ENCODE measurements at places on chromosomes 4 and X.

GRCh38 chr4:127015667-127016117 is 617.1 kb upstream of the INTU start:
- no peak for DNase-seq

- no peak for DNase-seq
These were observed 85.6 kb downstream of the ZNF330 start for GRCh38 chr4:141306331-141306730.

GRCh38 chr4:147094238-147094637 is 148.6 kb upstream of the TTC29 start:
- no peak for DNase-seq

GRCh38 chr4:1383728-1384591 is 22.3 kb downstream of the NKX1-1 start:
- no peak for DNase-seq

DNA sequence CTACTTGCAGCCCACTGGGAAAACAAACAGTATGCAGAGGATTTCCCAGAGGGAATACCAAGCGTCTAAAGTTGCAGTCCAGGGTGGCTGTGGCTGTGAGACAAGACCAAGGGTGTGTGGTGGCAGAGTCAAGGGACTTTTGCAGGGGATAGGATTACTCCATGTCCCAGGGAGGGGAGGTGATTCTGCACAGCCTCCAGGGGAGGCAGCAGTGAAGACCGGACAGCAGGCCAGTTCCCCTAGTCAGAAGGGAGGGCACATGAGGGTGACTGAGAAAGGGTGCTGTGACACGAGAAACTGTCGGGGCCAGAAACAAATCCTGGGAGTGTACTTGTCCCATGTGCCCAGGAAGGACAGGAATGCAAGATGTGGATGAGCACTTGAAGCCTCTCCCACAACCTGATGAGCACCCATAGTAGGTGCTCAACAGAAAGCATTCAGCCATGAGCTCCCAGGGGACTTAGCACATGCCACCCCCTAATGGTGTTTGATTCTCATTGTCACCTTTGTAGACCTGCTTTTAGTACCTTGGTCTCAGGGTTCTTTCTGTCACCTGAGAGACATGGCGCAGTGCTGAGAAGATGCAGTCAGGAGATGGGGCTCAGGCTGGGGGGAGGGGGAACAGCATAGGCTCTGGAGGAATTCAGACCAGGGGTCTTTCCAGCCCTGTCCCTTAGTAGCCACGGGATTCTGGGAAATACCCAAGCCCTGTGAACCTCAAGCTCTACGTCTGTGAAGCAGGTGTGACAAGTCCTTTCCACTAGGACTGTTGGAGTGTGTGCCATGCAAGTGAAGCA is 18.1 kb upstream of the HSFX3 start:
- DNase-seq, result no peak

GRCh38 chrX:5549512-5549911 is 679.2 kb downstream of the NLGN4X start:
- no peak for DNase-seq

- DNase-seq, result no peak
These were observed 664.2 kb upstream of the CPEB2 start for GRCh38 chr4:14337892-14338584.

- no peak for DNase-seq
These were observed 203.5 kb downstream of the RBM46 start for GRCh38 chr4:154984616-154985015.

GRCh38 chrX:50747471-50747900 is 66.5 kb downstream of the SHROOM4 start:
- no peak for DNase-seq

GRCh38 chr4:155891058-155891457 is 12.4 kb upstream of the TDO2 start:
- no peak for DNase-seq

DNA sequence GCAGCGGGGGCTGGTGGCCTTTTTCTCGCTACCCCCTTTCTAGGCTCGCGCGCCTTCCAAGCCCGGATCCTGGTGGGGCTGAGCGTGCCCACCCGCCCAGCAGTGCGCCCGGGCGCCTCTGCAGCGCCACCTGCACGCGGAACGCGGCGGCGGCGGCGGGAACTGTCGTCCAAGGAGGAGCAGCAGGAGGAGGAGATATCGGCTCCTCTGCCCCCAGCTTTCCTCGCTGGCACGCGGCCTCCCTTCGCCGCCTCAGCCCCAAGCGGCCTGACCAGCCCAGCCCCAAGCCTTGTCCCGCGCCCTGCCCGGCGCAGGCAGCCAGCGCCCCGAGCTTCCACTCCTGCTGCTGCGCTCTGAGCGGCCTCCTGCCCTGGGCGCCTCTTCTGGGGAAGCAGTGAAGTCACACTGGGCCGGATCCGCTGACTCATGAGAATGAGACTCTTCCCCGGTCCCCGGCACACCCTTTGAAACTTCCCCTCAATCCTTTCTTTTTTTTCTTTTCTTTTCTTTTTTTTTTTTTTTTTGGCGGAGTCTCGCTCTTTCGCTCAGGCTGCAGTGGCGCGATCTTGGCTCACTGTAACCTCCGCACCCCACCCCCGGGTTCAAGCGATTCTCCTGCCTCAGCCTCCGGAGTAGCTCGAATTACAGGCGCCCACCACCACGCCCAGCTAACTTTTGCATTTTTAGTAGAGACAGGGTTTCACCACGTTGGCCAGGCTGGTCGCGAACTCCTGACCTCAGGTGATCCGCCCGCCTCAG is 10.6 kb upstream of the ELF4 start:
- DNase-seq, result no peak

DNA sequence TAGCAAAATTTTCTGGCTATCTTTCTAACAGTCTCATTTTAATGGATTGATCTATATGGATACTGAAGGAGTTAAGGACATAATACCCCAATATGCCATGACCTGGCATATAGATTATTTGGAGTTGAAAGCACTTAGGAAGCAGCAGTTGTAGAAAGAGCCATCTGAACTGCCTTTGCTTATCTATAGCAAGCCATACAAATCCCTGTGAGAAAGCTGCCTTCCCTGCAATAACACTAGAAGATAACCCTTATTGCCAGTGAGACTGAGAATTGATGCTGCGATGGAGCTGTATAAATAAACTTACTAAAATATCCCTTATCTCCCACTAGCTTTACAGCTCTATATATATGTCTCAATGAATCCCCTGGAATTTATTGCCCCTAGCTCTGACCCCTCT is 346.3 kb downstream of the TECRL start:
- DNase-seq, result no peak

- DNase-seq, result no peak
These were observed 379.0 kb downstream of the STIM2 start for GRCh38 chr4:27239641-27240040.

- DNase-seq, result no peak
These were observed 43.1 kb downstream of the ATRX start for GRCh38 chrX:77742788-77743476.

DNA sequence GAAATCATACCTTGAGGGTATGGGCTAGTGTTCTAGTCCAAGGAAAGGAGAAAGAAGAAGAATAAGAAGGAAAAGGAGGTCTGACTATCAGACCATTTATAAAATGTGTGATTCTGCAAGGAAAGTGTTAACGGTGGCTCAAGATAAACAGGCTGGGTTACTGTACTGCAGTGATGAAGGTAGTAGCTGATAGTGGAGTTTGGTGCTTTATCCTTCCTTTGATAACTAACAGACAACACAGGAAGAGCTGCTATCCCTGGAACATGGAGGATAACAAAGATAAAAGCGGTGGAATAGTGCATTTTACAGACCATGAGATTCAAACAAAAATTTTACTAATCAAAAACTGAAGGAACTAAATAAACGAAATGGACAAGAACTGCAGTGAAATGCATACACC is 2.6 kb downstream of the UNC5C start:
- no peak for DNase-seq

DNA sequence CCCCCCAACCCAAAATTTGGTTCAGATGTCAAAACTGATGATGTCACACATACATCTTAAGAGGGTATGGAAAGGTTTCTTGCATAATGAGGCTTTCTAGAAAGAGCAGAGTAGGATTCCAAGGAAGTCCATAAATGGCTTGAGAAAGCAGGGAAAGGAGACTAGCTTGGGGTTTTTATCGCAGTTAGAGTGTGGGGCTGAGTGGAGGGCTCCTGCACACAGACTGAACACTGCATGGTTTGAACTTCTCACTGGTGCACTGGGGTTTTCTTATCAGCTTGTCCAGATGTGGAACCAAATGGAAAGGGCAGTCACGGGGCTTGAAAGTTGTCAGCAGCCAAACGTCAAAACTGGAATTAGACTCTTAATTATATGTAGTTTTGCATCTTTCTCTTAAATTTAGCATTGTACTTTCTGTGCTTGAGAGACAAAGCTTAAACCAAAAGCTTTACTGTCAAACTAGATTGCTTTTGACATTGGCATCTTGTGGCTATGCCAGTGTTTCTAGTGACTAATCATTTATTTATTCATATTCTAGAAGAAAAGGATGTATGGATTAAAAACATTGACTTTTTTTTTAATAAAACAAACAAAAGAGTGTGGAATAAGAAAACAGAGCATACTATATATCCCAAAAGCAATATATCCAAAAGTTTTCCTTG is 78.3 kb upstream of the STIM2 start:
- no peak for DNase-seq

- no peak for DNase-seq
These were observed 18.3 kb downstream of the SORBS2 start for GRCh38 chr4:185793716-185794115.

DNA sequence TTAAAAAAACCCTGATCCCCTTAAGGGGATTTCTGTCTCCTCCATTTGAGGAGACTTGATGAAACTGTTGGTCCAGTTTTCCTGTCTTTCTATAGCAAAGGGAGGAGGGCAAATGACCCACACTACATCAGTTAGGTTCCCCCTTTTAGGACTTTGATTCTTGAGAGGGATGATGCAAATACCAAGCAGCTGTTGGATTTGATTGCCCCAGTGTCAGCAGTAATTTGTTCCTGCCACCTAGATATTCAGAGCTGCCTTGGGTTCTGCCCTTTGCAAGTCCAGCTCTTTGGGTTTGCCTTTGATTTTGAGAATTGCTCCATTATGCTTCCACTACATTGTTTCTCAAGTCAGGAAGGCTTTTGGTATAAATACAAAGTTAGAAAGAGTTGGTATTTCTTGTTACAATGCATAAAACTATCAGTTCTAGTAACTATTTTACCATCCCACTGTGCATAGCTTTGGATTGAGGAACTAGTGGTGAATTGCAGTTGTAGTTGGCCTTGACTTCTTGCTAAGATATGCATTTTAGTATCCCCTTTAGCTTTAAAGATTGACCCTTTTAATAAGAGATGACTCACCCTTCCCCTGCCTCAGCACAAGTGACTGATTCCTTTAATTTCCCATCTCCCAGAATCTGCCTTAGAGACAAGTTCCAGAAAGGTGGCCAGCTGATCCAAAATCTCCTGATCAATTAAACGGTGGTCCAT is 24.3 kb upstream of the ZNF330 start:
- DNase-seq, result no peak

- DNase-seq, result no peak
These were observed 1.3 kb downstream of the LDB2 start for GRCh38 chr4:16896881-16897750.

DNA sequence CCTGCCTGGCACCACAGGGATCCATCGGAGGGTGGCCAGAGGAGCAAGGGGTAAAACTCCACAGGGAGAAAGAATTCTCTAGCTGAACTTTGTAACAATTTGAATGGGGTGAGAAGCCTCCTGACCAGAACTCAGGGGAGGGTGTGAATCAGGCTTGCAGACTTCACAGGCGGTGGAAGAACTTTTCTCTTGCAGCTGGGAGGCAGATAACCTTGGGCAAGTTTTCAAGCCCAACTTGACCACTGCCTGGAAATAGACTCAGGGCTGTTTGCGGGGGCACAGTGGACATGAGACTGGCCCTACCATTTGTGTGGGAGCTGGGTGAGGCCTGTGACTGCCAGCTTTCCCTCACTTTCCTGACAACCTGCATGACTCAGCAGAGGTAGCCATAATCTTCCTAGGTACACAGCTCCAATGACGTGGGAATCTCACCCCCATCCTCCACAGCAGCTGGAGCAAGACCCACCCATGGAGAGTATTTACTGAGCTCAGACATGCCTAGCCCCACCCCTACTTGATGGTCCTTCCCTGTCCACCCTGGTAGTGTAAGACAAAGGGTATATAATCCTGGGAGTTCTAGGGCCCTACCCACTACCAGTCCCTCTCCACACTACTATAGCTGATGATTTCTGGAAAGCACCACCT is 210.0 kb upstream of the AGTR2 start:
- DNase-seq, result no peak

- DNase-seq, result no peak
These were observed 321.2 kb upstream of the SPOCK3 start for GRCh38 chr4:167555338-167556022.
